WTC11 (cell line): ENCODE measurements at places on chromosomes 16 and 17. TPM values are rescaled to one million over a fixed set of nuclear protein-coding genes. Genes with fewer than 3 reads are reported as not detected.
A peak's percentile ranks its signal among the peaks of the same experiment; 100 is the strongest.

The DYNLRB2 gene
- not detected in 3 replicates for total RNA-seq

- no peak for DNase-seq
- H3K4me1 ChIP-seq: no peaks in the 10 kb centered on the region
- no peak overlapping the region for H3K4me3 ChIP-seq
- no peak overlapping the region for H3K27ac ChIP-seq
- no peaks in the 10 kb centered on the region for H3K27me3 ChIP-seq
These were observed 16.2 kb upstream of the CDK5R1 start for GRCh38 chr17:32470405-32471167.

The HSD17B1 gene
- 1.5 to 1.6 TPM (median 1.5 TPM) in 3 replicates for total RNA-seq

DNA sequence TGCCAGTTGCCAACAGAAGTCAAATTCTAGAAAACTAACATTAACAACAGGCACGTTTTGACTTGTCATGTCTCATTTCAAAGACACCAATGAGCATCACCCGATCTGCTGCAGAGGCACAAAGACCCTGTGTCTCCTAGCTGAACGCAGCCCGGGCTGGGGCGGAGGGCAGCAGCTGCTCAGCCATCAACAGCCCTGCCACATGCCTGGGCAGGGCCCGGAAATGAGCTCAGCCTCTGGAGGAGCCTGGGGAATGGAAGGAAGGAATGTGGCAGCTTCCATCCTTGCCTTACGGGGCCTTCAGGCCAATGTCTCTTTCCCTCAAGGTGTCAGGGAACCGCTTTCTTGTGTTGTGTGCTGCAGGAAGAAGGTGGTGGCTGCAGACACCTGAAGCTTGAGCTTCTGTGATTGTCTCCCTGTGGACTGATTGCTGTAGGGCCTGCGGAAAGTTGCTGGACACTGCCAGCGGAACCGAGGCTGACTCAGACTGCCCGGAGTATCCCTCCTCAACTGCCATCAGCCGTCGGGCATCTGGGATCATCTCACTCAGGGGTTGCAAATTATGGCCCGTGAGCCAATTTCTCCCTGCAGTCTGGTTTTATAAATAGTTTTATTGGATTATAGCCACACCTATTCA lies 7.3 kb downstream of the CDH13 start:
- no peaks in the 10 kb centered on the region for H3K36me3 ChIP-seq
- peaks cover 10% of the 10 kb centered on the region for H3K27me3 ChIP-seq
- H3K4me1 ChIP-seq: peaks cover 14% of the 10 kb centered on the region

GRCh38 chr16:14106457-14106856 lies 35.3 kb downstream of the MRTFB start:
- H3K4me3 ChIP-seq: no peak overlapping the region
- no peaks in the 10 kb centered on the region for H3K36me3 ChIP-seq
- DNase-seq: no peak
- H3K27ac ChIP-seq: peak overlapping the region; percentile 24; the same call in 1 of the 2 replicates
- H3K4me1 ChIP-seq: peaks cover 40% of the 10 kb centered on the region

DNA sequence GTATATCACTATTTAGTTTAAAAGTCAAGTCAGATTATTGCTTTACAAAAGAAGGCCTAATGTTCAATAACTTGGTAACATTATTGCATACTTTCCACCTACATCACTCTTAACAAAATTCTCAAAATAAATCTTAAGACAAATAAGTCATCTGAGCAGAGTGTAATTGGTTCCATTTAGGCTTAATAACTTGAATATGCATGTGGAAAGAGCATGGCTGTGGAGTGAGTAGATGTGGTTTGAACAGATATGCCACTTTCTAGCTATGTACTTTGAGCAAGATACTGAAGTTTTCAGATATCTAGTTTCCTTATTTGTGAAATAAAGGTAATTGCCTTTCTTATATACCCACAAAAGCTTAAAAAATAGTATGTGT lies 6.7 kb upstream of the EVI2A start:
- H3K4me3 ChIP-seq: no peak overlapping the region
- no peaks in the 10 kb centered on the region for H3K4me1 ChIP-seq
- DNase-seq: no peak
- H3K27me3 ChIP-seq: no peaks in the 10 kb centered on the region
- H3K36me3 ChIP-seq: no peaks in the 10 kb centered on the region; the same call in 1 of the 2 replicates
- no peak overlapping the region for H3K27ac ChIP-seq

DNA sequence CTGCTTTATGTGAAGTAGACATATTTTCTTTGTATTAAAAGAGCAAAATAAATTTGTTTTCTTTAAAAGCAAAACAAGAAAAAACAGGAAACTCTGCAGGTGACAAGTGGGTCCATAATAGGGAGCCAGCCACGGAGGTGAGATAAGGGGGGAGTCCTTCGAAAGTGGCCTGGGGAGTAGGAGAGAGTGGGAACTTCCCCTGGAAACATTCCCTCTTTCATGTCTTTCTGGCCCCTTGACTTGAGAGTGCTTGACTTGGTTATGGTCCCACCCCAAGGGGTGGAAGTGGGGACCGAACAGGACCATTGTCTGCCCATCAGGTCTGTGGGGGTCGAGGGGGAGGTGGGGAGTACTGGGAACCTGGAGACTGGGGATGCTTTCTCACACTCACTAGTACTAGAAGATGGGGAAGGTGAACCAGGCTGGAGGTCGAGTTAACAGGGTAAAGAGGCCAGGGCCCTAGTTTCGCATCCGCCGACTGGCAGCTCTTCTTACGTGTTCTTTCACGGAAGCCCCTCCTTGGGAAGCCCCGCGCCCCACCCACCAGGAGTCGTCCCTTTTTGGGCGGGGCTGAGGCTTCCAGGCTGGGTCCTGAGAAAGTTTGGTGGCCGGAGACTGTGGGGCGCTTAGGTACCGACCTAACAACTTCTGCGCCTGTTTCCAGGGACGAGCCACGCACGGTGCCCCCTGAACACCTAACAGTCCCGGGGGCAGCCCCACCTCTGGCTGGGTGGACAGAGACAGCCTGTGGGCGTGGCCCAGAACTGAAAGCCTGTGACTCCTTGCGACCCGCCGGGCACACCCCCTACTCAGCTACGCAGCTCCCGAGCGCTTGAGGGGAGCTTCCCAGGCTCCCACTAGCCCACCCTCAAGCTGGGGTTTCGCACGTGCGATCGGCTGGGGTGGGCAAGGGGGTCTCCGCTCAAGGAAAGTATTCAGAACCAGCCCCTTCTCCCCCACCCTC lies 790 bp downstream of the TRADD start:
- peak overlapping the region; percentile 74 for H3K4me3 ChIP-seq
- peaks cover 2% of the 10 kb centered on the region; the same call in 1 of the 2 replicates for H3K36me3 ChIP-seq
- DNase-seq: peak; percentile 48

- DNase-seq: no peak
- H3K36me3 ChIP-seq: no peaks in the 10 kb centered on the region
- no peaks in the 10 kb centered on the region for H3K4me1 ChIP-seq
- no peak overlapping the region for H3K27ac ChIP-seq
- no peaks in the 10 kb centered on the region; the same call in 1 of the 2 replicates for H3K27me3 ChIP-seq
- no peak overlapping the region for H3K4me3 ChIP-seq
These were observed 176.4 kb upstream of the KCNJ16 start for GRCh38 chr17:69898601-69899000.

The ITGAX gene
- 0.25 to 0.33 TPM (median 0.32 TPM) in 3 replicates for total RNA-seq
